Cardiac muscle cell (in vitro differentiated cells and primary cell): ENCODE measurements at places on chromosomes 7 and 10.

DNA sequence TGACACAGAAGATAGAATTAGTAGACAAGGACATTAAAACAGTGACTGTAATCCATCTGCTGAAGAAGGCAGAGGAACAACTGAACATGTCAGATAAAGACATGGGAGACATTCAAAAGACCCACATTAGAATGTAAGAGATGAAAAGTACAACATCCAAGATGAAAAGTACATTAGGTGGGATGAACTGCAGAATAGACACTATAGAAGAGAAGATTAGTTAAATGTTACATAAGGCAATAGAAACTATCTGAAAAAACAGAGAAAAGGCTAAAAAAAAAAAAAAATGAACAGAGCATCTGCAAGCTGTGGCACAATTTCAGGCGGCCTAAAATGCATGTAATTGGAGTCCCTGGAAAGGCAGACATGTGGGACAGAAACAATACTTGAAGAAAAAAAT, 21.6 kb downstream of the NUB1 start:
- no peak for DNase-seq

DNA sequence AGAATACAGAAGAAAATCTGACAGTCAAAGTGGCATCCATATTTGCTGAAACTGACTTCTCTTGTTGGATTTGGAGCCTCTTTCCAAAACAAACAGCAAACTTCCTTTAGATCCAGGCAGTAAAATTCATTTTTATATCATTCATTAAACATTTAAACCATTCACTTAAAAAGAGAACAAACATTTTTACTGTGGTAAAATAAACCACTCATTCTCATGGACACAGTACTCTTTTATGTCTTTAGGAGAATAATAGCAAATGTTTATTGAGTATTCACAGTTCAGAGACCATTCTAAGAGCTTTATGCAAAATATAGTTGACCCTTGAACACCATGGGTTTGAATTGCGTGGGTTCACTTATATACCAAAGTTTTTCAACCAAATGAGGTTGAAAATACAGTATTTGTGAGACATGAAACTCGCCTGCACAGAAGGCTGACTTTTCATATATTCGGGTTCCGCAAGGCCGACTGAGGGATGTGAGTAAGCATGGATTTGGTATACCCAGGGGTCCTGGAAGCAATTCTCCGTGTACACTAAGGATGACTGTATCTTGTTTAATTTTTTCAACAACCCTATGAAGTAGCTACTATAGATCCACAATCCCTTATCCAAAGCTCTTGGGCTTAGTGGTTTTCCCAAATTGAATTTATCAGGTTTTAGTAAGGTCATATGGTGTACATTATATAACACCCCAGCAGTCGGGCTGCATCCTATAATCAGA, 49.1 kb downstream of the ATXN7L1 start:
- DNase-seq = no peak

- DNase-seq = no peak
These were observed 509.5 kb downstream of the PLXNA4 start for GRCh38 chr7:132066761-132067171.

GRCh38 chr7:139095194-139095659, 14.3 kb downstream of the ZC3HAV1 start:
- DNase-seq = no peak

- DNase-seq = no peak
These were observed 412.3 kb upstream of the FOXK1 start for GRCh38 chr7:4269746-4270145.

- no peak for DNase-seq
These were observed 3.6 kb upstream of the IFIT1 start for GRCh38 chr10:89388806-89389205.

- no peak for DNase-seq
These were observed 70.2 kb downstream of the LRGUK start for GRCh38 chr7:134197345-134197744.

DNA sequence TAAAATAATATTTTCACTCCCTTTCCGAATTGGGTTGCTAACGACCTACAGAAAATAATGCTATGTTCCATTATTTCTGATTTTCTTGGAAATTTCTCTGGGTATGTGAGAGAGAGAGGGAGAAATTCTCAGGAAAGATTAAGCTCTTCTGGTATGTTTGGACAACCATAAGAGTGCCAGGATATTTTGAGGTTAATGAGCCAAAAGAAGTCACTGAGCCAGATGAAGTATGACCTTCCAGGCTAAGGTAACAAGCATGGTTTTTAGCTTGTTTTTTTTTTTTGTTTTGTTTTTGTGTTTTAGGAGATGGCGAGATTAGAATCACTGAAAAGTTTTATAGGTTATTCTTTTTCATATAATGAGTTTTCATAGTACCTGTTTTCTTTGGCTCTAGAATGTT, 171.0 kb upstream of the FOXP2 start:
- no peak for DNase-seq

GRCh38 chr7:116258734-116259133, 48.4 kb downstream of the TES start:
- peak; percentile 78 for DNase-seq

DNA sequence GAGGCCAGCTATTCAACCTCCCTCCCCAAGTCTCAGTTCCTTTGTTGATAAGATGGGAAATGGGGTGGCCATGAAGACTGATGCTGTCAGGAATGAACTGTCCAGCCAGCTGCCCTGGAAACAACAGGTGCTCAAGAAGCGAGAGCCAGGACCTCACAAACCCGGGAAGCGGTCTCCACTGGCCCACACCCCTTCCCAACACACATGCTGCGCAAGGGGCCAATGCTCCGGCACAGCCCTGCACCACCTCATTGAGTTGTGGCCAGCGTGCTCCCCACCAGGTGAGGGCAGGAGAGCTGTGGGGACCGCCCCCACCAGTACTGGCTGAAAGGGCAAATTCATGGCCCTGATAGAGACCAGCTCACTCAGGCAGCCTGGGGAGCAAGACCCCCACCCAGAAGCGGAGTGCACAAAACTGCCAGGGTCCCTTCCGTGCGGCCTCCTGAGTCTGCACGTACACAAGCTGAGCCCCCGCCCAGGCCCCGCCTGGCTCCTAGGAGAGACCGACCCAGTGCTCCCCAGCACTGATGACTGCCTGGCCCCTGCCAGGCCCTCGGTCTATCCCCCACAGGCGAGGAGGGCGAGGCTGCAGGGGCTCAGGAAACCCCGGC, 216.6 kb downstream of the MAD1L1 start:
- no peak for DNase-seq

GRCh38 chr10:128046156-128046952, 79.9 kb downstream of the MKI67 start:
- DNase-seq = no peak

- no peak for DNase-seq
These were observed 63.4 kb downstream of the SGMS1 start for GRCh38 chr10:50560370-50560769.

GRCh38 chr7:110564246-110564645, 526.7 kb upstream of the LRRN3 start:
- no peak for DNase-seq

DNA sequence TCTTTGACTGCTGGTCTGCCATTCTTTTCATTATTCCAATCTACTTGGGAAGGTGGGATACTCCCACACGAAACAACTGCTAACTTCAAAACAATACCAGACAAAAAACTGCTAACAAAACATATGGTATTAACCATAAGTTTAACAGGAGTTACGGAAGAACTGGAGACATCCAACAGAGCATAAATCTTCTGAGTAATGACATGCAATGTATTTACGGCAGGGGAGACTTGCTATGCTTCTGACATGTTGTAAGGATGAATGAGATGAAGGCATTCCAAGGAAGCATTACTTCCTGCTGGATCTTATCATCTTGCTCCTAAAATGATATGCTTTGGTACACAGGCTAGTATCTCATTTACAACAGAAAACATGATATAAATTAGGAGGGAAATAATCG, 85.8 kb downstream of the ZNF92 start:
- no peak for DNase-seq

GRCh38 chr10:130387936-130388580, 251.9 kb downstream of the GLRX3 start:
- no peak for DNase-seq

DNA sequence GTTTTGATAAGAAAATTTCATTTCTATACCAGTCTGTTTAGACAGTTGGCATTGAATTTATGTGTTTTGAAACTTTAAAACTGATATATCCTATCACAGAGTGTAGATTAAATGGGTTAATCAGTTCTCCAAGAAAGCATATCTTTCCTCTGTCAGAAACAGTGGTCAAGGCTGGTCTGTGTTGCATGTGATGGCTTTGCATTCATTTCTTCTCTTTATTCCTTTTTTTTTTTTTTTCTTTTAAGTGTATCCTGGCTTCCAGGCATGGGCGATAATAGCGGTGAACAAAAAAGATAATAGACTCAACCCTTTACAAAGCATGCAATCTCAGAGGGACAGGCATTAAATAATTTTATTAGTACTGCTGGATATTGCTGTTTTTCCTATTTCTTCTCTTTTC, 136.6 kb downstream of the LRRC4 start:
- DNase-seq = no peak

DNA sequence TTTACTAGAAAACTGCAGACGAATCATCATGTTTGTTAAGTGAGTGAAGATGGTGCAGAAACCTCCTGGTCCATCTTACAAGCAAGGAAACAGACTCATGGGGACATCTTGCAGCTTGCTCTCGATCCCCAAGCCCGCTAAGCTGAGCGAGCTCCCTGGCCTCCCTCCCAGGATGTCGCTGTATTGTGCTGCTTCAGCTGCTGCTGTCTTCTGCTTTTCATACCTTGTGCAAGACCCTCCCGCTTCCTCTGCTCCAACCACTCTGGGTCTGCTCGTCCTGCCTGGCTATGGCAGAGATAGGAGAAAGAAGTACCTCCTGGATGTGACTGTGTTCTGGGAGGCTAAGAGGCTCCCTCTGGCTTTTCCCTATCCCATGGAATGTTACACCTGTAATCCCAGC, 285.2 kb upstream of the FZD8 start:
- DNase-seq = no peak

DNA sequence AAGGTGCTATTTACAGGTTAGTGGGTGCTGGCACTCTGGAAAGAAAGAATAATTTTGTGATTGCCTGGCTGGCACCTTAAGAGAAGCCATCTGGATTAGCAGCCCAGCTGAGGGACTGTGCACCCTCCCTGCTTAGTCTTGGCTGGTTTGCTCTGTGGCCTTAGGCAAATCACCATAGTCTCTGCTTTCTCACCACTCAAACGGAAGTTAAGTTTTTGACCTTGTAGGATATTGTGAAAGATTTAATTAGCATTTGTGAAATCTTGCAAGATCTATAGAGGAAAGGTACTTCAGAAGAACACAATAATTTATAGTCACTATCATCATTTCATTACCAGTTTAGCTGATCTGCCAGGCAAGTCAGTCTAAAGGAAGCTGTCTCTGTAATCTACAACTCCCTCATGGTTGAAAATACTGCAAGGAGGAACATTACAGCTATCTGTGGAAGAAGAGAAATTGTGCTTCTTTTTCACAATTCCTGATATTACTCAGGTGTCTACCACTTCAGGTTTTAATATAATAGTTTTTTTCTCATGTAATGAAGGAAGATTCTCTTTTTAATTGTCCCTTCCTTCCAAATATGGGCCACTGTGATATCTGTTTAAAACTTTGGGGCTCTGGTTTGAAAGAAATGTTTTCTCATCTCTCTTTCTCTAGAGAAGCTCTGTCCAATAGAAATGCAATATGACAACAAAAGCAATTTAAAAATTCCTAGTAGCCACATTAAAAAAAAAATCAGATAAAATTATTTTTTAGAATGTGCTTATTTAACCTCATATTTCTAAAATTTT, 219.6 kb downstream of the PTEN start:
- no peak for DNase-seq

DNA sequence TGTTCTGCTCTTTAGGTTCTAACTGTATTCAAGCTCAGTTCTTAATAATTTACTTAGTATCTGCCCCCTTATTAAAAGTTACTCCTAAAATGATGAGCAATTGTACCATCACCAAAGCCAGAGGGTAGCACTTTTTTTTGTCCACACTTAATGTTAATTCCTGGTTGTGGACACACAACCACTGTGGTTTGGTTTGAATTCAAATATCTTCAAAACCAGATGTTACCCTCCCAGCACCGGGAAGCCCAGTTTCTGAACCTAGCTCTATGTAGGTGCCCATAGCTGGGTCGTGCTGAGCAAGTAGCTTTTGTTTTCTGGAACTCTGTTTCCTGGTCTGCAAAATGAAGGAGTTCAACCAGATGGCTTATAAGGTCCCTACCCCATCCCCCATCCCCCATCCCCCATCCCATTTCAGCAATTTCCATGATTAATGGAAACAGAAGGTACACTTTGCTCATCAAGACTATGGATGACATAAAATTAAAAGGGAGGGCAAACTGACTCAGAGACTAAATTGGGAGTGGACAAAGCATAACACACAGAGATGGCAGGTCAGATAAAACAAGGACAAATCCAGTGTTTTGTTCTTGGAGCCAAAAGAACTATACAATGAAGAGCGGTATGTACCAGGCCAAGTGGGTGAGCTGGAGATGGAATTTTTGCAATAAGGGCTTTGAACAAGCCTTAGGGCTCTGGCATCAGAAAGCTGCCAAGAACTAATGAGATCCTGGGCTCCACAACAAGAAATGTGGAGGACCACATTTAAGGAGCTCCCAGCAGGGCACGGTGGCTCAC, 56.7 kb downstream of the DLG5 start:
- peak; percentile 11 for DNase-seq

GRCh38 chr7:24945899-24946298, 34.1 kb downstream of the OSBPL3 start:
- DNase-seq = no peak

- no peak for DNase-seq
These were observed 8.1 kb downstream of the DLD start for GRCh38 chr7:107898997-107899594.

GRCh38 chr7:1366801-1367405, 92.4 kb downstream of the MICALL2 start:
- no peak for DNase-seq

DNA sequence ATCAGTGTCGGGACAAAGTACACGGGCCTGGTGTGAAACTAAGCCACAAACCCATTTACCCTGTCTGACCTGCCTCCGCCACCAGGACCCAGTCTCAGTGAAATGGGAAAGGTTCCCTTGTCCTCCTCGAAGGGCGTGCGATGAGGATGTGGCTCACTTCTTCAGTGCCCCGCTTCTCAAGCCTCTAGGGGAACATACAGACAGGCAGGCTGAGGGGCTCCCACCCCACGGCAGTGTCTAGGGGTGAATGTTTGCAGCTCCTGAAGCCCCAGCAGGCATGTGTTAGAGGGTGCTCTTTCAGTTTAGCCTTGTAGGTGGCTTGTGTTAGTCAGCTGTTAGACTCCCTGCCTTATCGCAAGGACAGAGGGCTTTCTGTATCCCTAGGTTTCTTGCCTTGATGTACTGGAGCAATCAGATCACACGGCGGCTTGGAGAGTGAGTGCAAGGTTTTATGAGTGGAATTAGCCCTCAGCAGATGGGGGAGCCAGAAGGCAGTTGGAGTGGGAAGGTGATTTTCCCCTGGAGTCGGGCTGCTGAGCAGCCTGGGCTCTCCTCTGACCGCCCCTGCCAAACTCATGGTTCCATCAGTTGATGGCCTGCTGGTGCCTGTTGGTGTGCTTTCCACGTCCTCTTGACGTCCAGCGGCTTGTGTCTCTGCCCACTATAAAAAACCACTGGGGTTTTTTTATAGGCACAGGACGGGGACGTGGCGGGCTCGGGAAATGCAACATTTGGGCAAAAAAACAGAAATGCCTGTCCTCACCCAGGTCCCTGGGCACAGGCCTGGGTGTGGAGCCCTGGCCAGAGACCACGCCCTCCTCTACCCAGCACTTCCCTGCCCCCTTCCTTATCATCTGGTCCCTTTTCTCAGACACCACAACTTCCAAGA, 759 bp downstream of the NUDT1 start:
- DNase-seq = no peak

- DNase-seq = peak; percentile 12
These were observed 1.0 kb downstream of the ACSL5 start for GRCh38 chr10:112374724-112375541.
